ENCODE measurements at places on chromosomes 3 and 15. TPM values are rescaled to one million over a fixed set of nuclear protein-coding genes. Genes with fewer than 3 reads are reported as not detected.

- no peak overlapping the region for H3K4me3 ChIP-seq
- H3K36me3 ChIP-seq, result no peaks in the 10 kb centered on the region
- H3K4me1 ChIP-seq, result peaks cover 42% of the 10 kb centered on the region
- peak overlapping the region; percentile 79 for H3K27ac ChIP-seq
These were observed 144.1 kb downstream of the ALDH1A2 start for GRCh38 chr15:57921371-57921770.

Gene GANC
- total RNA-seq, result 23.1 TPM

- no peak overlapping the region for H3K4me3 ChIP-seq
- no peaks in the 10 kb centered on the region for H3K36me3 ChIP-seq
- no peak overlapping the region for H3K27ac ChIP-seq
- H3K4me1 ChIP-seq, result no peaks in the 10 kb centered on the region
- H3K27me3 ChIP-seq, result no peaks in the 10 kb centered on the region
These were observed 195.2 kb upstream of the DPPA4 start for GRCh38 chr3:109532257-109533216.

DNA sequence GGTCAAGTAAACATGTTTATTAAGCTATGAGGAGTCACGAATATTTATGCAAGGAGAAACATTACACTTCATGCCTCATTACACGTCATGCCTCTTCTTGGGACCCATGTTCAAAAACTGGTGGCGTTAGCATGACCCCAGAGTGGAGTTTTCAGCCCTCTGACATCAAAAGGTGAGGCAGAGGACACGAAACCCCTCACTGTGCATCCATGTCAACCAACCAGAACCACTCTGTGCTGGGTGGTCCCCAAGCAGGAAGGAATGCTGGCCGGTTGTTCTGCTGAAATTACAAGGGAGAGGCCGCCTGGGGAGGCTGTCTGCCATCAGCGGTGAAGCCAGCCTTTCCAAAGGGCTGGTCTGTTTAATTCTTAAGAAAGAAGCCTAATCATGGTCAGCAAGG, 83.4 kb downstream of the GABRB3 start:
- H3K4me1 ChIP-seq, result no peaks in the 10 kb centered on the region
- DNase-seq, result no peak
- no peaks in the 10 kb centered on the region for H3K36me3 ChIP-seq
- no peak overlapping the region for H3K4me3 ChIP-seq
- no peaks in the 10 kb centered on the region for H3K27me3 ChIP-seq

DNA sequence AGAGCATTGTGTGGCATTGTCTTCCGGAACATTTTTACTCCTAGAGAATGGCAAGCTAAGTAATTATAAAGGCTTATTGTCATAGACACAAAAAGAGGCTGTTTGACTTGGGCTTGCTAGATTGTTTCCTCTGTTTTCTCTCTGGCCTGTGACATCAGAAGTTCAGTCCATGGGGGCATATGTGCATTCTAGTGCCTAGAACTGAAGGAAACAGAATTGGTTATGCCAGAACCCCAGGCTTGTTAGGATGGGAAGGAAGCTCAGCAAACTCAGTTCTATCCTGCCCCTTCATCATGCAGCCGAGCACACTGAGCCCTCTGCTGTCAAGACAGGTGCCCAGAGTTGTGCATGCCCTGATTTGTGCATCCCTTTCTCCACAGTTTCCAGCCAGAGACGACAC, 131.3 kb downstream of the PDE8A start:
- H3K4me3 ChIP-seq, result no peak overlapping the region
- H3K4me1 ChIP-seq, result no peaks in the 10 kb centered on the region

DNA sequence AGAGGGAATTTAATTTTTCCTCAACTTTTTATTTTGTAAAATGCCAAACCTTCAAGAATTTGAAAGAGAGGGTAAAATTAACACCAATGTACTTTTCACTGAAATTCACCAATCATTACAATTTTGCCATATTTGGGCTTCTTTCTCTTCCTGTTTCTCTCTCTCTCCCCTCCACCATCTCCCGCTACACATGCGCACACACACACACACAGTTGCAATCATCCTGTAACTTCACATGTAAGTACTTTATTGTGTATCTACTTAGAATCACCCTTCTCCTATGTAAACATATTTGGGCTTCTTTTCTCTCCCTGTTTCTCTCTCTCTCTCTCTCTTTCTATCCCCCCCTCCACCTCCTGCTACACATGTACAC, 7.4 kb downstream of the ARL14 start:
- DNase-seq, result no peak
- no peaks in the 10 kb centered on the region for H3K4me1 ChIP-seq
- H3K27ac ChIP-seq, result no peak overlapping the region
- no peaks in the 10 kb centered on the region for H3K36me3 ChIP-seq
- no peaks in the 10 kb centered on the region for H3K27me3 ChIP-seq
- H3K4me3 ChIP-seq, result no peak overlapping the region

Measured in vagina (tissue), 2 donors.